ENCODE measurements at places on chromosomes 11 and 22.

DNA sequence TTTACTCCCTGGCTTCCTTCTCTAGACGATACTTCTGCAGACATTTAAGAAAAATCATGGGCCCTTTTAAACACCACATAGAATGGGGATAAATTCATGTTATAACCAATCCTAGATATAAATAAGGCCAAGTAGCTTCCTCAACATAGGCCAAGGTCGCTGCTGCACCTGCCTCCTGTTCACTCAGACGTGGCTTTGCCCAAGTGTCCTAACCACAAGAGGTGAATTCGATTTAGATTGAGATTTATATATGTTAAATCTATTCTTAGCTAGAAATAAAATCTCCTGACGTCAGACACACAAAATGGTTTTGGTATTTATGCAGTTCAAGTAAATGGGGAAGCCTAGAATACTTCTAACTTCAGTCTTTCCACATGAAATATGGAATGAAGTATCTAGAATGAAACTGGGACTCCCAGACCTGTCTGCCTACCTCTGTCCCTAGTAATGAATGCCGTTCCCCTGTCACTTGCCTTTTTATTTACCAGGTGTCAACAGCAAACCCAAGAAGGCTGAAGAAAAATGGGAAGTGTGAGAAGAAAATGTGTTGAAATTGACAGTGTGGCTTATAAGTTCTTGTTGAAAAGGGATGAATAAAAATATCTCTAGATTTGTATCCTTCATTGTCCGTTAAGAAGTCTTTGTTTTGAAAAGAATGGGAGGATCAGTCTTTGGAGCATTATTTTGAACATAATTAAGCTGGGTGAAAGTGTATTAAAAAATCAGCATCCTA, 131.8 kb downstream of the HIPK3 start:
- no peak overlapping the region for H3K4me3 ChIP-seq
- H3K27me3 ChIP-seq, result no peaks in the 10 kb centered on the region
- H3K27ac ChIP-seq, result no peak overlapping the region

- H3K27ac ChIP-seq, result no peak overlapping the region
- peaks cover 6% of the 10 kb centered on the region for H3K4me1 ChIP-seq
- no peak for DNase-seq
- no peaks in the 10 kb centered on the region for H3K36me3 ChIP-seq
These were observed 10.4 kb downstream of the NUP98 start for GRCh38 chr11:3786781-3787428.

GRCh38 chr11:119361941-119362725, 15.6 kb upstream of the MFRP start:
- no peaks in the 10 kb centered on the region for H3K36me3 ChIP-seq
- H3K27ac ChIP-seq, result no peak overlapping the region

DNA sequence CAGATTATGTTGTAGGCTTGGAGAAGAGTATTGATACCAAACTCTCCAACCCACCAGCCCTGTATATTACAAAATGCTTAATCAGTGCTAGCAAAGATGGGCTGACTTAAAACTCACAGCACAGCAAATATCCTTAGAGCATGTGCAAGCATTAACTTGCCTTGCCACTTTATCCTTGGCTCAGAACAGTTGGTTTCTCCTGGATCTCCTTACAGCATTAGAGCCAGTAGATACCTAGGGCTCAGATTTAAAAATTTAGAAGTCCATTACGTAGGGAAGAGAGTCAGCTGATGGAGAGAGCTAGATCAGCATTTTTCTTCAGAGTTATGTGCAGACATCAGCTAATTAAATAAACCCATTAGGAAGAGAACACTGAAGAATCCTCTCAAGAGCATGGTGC, 198.5 kb upstream of the ZBED5 start:
- no peak for DNase-seq
- H3K4me3 ChIP-seq, result no peak overlapping the region
- H3K27me3 ChIP-seq, result no peaks in the 10 kb centered on the region
- H3K36me3 ChIP-seq, result no peaks in the 10 kb centered on the region

DNA sequence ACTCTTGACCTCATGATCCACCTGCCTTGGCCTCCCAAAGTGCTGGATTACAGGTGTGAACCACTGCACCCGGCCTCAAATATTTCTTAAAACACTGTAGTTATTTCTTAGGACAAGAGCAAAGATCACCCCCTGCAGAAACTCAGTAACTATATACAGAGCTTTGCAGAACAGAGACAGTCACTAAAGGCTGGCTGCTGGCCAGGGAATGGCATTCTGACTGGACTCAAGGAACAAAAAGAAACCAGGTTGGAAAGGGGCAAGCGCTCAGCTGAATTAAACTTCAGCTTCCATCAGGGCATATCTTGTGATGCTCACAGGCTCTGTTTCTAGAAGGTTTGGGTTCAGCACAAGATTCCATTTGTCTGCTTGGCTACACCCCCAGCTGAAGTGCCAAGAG, 95.8 kb downstream of the ADAMTS15 start:
- no peaks in the 10 kb centered on the region for H3K36me3 ChIP-seq
- H3K4me1 ChIP-seq, result peaks cover 2% of the 10 kb centered on the region
- DNase-seq, result no peak
- H3K27me3 ChIP-seq, result no peaks in the 10 kb centered on the region
- H3K4me3 ChIP-seq, result no peak overlapping the region

DNA sequence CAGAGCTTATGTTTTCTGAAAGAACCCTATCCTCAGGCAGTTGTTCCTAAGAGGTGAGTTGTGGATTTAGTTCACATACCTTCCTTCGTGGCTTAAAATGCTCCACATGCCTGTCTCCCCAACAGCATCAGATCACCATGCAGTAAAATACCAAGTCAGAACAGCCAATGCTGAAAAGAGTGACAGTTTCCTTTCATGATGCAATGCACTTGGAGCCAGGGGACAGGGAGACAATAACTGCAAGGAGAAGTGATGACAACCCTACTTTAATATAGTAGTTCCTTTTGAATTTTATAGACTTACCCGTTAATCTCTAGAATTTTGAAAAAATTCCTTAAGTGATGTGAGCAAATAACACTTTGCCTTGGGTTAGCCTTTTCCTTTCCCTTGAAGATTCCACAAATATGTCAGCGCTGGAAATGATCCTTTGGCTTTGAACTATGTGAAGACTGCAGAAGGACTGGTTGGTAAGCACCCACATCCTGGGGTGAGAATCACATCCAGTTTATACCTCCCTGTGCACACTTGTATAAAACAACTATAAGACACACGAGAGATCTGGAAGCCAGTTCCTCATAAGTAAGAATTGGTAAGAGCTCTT, 71.2 kb downstream of the PIWIL4 start:
- DNase-seq, result no peak
- H3K4me3 ChIP-seq, result no peak overlapping the region

DNA sequence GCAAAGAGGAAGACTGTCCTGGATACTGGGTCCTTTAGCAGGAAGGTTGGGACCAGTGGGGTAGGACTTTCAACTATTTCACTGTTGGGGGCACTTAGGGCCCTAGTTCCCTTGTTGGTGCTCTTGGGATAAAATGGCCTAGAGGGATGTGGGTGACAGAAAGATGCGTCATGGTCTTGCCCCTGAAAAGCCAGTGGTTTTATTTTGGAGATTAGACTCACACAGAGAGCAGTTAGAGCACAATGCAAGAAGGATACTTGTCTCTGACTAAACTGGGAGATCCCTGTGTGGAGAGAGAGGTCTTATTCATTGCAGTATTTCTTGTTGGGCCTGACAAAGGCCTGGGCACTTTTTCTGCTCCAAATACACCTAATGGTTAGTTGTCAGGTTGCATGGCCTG, 22.6 kb upstream of the MRGPRX2 start:
- H3K4me3 ChIP-seq, result no peak overlapping the region
- no peak for DNase-seq

DNA sequence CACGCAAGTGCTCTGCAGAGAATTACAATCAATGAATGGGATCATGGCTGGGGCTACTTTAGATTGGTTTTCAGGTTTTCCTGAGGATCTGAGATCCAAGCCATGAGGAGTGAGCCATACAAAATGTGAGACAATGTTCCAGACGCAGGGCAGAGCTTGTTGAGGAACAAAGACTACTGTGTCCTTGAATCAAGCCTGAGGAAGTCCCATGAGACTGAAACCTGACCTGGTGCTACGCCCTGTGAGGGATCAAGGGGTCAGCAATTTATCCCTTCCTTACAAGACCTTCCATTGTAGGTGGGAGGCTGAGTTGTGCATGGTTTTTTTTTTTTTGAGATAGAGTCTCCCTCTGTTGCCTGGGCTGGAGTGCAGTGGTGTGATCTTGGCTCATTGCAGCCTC, 2.1 kb downstream of the INCENP start:
- H3K27me3 ChIP-seq, result no peaks in the 10 kb centered on the region
- no peak for DNase-seq
- peaks cover 6% of the 10 kb centered on the region for H3K4me1 ChIP-seq
- no peak overlapping the region for H3K27ac ChIP-seq
- H3K36me3 ChIP-seq, result no peaks in the 10 kb centered on the region

GRCh38 chr22:38021206-38021605, 36.0 kb upstream of the PICK1 start:
- H3K4me3 ChIP-seq, result no peak overlapping the region
- no peak for DNase-seq
- no peaks in the 10 kb centered on the region for H3K27me3 ChIP-seq
- no peak overlapping the region for H3K27ac ChIP-seq
- peaks cover 13% of the 10 kb centered on the region for H3K4me1 ChIP-seq
- no peaks in the 10 kb centered on the region for H3K36me3 ChIP-seq

DNA sequence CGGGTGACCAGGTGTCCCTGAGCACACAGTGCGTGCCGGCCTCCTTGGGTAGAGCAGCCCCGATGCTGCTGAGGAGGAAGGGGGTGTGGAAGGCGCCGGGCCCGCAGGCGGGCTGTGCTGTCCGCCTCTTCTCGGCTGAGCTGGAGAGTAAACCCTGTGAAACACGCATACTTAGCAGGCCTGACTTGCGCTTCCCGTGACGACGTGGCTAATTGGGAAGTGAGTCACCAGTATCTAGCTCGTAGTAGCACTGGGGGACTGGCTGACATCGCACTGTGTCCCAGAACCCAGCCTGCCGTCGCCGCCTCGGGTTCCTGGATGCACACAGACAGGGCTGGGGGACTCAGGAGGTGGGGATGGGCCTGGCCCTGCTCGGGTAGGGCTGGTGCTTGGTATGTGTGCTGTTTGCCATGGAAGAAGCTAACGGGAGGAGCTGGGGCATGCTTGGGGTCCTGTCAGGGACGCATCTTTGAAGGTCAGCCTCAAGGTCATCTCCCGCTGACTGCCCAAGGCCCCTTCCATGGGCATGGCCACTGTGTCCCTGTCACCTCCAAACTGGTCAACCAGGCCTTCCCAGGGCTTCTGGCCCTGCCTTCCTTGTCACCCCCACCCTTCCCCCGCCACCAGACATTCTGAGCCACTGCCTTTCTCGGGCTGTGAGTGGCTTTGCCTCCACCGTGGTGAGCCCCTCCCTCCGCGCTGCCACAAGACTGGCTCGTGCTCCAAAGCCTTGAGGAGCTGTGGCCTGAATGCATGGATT, 1327.0 kb downstream of the BRD1 start:
- H3K27me3 ChIP-seq, result no peaks in the 10 kb centered on the region
- no peaks in the 10 kb centered on the region for H3K36me3 ChIP-seq
- H3K4me3 ChIP-seq, result no peak overlapping the region
- H3K27ac ChIP-seq, result no peak overlapping the region
- H3K4me1 ChIP-seq, result no peaks in the 10 kb centered on the region
- no peak for DNase-seq

- H3K27me3 ChIP-seq, result no peaks in the 10 kb centered on the region
- H3K27ac ChIP-seq, result no peak overlapping the region
- H3K4me3 ChIP-seq, result no peak overlapping the region
- no peak for DNase-seq
- no peaks in the 10 kb centered on the region for H3K4me1 ChIP-seq
These were observed 10.3 kb upstream of the BDNF start for GRCh38 chr11:27710536-27710935.

- no peaks in the 10 kb centered on the region for H3K4me1 ChIP-seq
- no peak overlapping the region for H3K27ac ChIP-seq
- H3K4me3 ChIP-seq, result no peak overlapping the region
- no peaks in the 10 kb centered on the region for H3K27me3 ChIP-seq
- DNase-seq, result no peak
These were observed 226.0 kb upstream of the ANO3 start for GRCh38 chr11:26105762-26106423.

DNA sequence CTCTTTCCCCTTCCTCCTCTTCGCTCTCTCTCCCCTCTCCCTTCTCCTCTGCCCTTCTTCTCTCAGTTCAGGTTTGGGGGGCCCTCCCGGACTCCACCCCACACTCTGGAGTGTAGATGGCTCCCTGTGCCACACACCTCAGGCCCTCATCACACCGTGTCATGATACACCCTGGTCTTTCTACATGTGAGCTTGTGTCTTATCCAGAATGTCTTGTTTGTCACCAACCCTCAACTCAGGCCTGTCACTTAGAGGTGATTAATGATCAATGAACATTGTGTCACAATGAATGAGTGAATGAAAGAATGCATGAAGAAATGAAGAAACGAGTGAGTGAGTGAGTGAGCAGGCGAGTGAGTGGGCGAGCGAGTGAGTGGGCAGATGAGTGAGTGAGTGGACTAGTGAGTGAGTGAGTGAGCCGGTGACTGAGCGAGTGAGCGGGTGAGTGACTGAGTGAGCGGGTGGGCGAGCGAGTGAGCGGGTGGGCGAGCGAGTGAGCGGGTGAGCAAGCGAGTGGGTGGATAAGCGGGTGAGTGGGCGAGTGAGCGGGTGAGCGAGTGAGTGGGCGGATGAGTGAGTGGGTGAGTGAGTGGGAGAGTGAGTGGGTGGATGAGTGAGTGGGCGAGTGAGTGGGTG, 33.8 kb downstream of the CAPN1 start:
- H3K27me3 ChIP-seq, result no peaks in the 10 kb centered on the region
- no peaks in the 10 kb centered on the region for H3K36me3 ChIP-seq
- H3K27ac ChIP-seq, result no peak overlapping the region
- no peak overlapping the region for H3K4me3 ChIP-seq
- no peaks in the 10 kb centered on the region for H3K4me1 ChIP-seq
- no peak for DNase-seq

- no peak overlapping the region for H3K27ac ChIP-seq
- no peaks in the 10 kb centered on the region for H3K4me1 ChIP-seq
- no peak overlapping the region for H3K4me3 ChIP-seq
- no peaks in the 10 kb centered on the region for H3K27me3 ChIP-seq
These were observed 44.9 kb downstream of the CSTPP1 start for GRCh38 chr11:46981436-46981835.

DNA sequence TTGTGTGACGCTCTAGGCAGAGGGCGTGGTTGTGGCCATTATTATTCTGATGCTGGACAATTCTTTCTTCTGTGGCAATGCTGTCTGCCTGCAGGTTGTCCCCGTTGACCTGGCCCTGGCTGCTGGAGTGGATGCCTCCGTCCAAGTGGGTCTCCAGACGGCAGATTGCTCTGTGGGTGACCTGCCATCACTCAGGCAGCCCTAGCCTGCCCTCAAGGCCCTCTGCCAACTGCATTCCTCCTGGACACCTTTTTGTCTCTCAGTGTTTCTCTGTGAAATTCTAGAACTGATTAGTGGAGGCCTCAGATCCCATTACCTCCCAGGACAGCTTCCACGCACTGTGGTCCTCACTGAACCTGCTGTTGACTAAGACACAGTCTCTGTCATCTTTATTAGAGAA, 86.7 kb downstream of the TBC1D22A start:
- no peaks in the 10 kb centered on the region for H3K36me3 ChIP-seq
- H3K4me3 ChIP-seq, result no peak overlapping the region
- no peaks in the 10 kb centered on the region for H3K27me3 ChIP-seq
- DNase-seq, result no peak
- peaks cover 2% of the 10 kb centered on the region for H3K4me1 ChIP-seq
